ENCODE measurements at places on chromosomes 6 and 20.
A peak's percentile ranks its signal among the peaks of the same experiment; 100 is the strongest.

GRCh38 chr6:21559238-21559637 is 34.3 kb upstream of the SOX4 start:
- DNase-seq: no peak

DNA sequence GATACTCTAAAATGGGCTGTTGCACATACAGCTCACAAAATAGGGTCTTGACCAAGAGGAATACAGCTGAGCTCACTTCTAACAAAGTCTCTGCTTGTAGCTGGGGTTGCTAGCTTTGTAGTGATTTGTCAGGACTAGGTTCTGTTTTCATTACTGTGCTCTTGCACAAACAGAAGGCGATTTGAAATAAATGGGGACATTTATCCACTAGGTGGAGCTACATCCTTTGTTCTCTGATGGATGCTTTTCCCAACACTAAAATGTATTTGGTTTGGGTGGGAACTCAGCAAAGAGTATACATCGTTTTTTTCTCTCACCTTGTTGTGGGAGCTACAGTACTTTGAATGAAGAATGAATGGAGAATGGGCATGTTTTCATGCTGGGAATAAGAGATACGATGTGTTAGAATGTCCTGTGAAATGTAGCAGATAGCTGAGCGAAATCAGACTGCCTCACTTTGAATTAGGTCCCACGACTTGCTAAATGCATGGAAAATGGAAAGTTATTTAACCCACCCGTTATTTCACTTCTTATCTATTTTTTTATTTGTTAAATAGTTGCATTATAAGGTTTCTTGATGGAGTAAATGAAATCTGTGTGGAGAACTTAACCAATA is 494.7 kb upstream of the MAP3K7 start:
- DNase-seq: no peak

GRCh38 chr6:2155206-2155605 is 90.2 kb downstream of the GMDS start:
- DNase-seq: no peak

- DNase-seq: no peak
These were observed 11.4 kb downstream of the ZC3H12D start for GRCh38 chr6:149473080-149474052.

DNA sequence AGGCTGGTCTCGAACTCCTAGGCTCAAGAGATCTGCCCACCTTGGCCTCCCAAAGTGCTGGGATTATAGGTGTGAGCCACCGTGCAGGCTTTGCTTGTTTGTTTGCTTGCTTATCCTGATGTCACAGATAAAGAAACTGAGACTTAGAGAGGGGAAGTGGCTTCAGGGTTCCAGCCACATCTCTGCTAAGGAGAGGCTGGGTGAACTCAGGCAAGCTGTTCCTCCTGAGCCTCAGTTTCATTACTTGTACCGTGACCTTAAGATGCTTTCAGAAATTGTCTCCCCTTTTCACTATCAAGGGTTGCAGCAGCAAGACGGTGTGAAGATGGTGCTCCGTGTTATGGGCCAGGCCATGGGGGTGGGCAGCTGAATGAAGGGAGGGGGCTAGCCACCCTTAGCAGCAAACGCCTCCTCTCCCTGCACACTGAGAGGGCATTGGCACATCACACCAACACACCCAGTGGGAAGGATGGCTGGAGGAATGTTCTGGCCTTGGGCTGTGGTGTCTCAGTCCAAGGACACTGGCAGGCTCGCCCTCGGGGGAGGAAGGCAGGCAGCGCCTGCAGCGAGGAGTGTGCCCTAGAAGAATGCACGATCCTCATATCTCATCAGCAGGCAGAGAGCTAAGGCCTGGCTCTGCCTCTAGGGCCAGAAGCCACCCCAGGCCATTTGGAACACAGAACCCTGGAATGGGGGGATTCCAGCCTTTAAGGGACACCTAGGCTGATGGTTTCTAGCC is 48.2 kb upstream of the TLDC2 start:
- no peak for DNase-seq

DNA sequence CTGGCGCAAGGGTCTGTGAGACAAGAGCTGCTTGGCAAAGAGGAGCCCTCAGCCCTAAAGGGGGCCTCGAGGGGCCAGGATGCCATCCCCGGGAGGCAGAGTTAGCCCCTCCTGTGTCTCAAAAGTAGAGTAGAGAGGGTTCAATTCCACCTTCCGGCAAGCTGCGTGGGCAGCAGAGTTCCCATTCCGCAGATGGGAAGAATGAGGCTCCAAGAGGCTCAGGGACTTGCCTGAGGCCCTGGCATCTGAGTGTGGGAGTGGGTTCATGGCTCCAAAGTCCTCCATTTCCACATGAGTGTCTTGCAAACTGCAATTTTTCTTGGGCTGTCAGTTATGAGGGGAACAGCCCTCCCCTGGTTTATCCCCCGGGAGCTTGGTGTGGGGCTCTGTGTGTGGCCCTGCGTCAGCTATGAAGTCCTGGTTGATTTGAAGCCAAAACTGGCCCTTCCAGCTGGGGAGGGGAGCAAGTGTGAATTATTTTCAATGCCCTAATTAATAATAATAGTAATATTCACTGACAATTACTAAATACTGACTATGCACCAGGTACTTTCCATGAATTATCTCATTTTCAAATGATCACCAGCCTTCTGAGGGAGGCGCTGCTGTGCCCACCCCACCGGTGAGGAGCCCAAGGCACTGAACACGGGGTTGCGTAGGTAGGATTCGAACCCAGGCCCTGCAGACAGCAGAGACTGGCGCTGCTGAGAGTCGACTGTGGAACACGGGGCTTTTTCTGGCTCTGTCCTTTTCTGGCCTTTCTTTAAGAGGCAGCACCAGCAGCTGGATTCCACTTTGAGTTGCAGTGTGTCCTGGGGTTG is 153.0 kb upstream of the PTPN1 start:
- no peak for DNase-seq

- no peak for DNase-seq
These were observed 207.5 kb upstream of the ASCC3 start for GRCh38 chr6:101088594-101088993.

DNA sequence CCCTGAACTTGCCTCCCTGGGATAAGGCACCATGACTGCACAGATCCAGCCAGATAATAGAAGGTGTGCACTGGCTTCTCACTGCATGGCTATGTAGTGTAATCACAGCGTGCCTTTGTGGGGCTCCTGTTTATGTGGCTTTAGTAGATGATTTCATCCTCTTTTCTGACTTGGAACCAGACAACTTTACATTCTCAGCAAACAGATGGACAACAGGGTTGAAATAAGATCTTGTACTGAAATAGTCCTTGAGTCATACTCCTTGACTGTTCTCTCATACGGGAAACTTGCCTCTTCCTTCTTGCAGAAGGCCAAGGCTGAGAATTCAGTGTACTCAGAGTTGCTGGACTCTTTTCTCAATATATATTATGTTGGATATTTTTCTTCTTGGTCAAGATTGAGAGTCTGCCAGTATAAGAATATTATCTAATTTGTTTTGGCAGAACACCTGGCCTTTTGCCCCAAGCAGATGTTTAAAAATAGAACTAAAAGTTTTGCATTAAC is 25.0 kb upstream of the RNF144B start:
- DNase-seq: no peak

GRCh38 chr20:58131151-58131550 is 97.3 kb downstream of the ANKRD60 start:
- DNase-seq: no peak

- DNase-seq: no peak
These were observed 422.2 kb upstream of the PLCB4 start for GRCh38 chr20:8646716-8647115.

DNA sequence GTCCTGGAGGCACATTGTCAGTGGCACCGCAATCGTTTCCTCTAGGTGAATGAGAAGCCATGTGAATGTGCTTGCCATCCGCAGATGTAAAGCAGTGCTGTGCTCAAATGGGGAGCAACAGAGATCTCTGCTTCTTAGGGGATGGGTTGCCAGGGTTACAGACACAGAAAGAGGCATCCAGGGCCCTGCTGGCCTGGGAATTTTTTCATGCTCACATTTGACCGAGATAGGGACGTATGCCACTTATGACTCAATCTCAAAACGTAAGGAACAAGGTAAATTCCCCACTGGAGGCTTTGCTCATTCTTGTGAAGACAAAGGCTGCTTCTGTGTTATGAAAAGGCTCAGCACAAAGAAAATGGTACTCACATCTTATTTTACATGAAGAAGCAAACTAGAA is 11.0 kb downstream of the C6orf118 start:
- no peak for DNase-seq

- DNase-seq: no peak
These were observed 73.1 kb upstream of the C20orf144 start for GRCh38 chr20:33589059-33589458.

DNA sequence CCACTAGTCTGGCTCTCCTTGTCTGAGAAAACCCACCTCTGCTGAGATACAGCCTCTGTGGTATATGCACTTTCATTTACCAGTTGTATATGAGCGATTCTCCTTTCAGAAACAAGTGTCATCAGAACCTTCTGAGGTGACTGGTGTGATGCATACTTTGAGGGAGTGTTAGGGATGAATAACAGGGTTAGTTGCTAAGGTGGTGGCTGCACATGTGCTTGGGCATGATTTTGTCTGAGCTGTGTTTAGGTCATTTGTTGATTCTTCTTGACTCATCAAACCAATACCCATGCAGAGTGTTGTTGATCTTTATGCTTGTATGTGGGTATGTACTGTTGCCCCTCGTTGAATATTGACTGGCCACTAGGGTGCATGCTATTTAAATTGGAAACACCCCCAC is 25.7 kb downstream of the DTD1 start:
- no peak for DNase-seq

DNA sequence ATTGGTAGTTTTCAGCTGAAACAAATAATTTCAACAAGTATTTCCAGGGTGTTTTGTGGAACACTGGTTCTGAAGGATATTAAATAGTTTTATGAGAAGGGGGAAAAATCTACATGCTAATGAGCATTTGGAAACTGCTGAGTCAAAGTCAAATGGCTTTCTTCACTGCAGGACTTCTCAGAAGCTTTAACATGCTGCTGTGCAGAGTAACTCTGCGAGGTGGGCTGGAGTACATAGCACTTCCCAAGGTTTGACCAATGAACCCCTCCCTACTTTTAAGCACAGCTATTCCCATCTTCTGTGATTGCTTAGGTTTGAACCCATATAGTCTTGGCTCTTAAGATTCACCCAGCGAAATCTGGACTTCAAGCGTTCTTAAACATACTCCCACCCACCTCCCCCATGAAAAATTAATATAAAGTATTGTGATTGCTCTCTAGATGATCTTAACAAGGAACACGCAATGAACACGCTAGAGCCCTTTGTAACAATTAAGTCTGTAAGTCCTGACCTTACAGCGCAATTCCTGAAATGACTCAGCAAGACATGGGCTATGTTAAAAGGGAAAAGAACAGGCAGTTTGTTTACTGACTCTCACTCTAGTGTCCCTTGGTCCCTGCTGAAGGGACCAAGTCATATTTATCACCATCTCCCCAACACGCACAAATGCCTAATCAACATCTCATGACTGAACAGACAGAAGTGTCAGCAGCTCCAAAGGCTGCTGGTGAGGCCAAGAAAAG is 105.2 kb downstream of the NFATC2 start:
- DNase-seq: no peak

DNA sequence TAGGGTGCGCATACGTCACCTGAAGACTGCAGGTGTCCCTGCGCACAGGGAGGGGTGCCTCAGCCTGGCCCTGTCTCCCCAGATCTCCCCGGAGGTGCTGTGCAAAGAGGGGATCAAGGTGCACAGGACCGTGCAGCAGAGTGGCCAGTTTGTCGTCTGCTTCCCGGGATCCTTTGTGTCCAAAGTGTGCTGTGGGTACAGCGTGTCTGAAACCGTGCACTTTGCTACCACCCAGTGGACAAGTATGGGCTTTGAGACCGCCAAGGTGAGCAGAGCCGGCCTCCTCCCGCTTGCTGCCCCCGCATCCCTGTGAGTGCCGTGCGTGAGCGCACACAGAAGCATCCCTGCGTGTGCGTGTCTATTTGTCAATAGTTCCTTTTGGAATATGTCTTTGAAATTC is 150.7 kb downstream of the DTNBP1 start:
- DNase-seq: no peak

GRCh38 chr20:63495741-63496595 is 2.9 kb downstream of the EEF1A2 start:
- DNase-seq: peak; percentile 62

DNA sequence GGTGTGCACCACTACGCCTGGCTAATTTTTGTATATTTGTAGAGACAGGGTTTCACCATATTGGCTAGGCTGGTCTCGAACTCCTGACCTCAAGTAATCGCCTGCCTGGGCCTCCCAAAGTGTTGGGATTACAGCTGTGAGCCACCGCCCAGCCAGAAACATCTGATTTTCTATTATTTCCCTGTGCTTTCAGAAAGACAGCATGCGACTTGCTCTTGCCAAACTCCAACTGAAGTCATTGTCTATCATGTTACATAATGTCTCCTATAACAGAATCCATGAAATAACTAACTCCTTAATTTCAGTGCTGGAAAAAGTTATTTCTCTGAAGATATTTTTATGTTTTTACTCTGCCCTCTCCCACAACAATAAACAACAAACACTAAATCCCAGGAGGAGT is 8.5 kb downstream of the RMND1 start:
- no peak for DNase-seq

GRCh38 chr6:97632341-97632740 is 349.3 kb upstream of the MMS22L start:
- DNase-seq: no peak

DNA sequence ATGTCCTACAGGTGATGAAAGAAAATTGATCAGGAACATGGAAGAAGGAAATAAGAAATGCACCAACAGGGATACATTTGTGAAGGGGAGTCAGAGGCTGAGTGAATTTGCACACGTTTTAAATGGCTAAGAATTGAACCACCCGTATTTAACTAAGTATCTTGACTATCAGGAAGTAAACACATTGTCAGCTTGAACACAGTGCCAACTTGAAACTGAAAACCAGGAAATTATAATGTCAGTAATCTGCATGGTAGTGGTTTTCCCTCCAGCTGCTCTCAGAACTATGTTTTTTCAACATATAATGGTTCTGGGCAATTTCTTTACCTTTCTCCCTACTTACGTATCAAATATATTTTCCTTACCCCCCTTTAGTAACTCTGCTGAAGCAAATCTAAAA is 366.5 kb upstream of the POU3F2 start:
- no peak for DNase-seq

DNA sequence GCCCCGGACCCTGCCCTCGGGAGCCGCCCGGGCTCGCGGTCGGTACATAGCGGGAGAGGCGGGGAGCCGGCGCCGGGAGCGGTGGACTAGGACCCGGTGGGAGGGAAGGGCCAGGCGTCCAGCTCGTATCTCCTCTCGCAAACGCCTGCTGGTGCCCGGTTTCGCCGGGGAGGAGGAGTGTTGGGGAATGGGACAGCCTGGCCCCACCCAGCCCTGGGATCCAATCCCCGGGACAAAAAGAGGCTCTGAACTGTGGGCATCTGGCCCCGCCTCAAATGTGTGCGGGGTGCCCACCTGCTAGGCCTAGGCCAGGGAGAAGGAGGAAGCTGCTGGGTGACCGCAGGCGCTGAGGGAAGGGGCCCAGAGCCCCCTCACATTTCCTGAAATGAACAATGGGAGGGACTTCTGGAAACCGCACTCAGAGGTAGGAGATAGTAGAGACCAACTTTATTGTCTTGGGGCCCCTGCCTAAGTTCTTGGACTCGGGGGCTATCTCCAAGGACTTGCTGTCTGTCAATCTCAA is at the start of gene KCNK17:
KCNK17 (minus strand) TSS at position 147 of the 523 bp plus-strand sequence; CDS start at position 48, 99 bp downstream.
- DNase-seq: no peak
